Sciatic nerve (tissue), 2 donors: ENCODE measurements at places on chromosomes 2 and 18. TPM values are rescaled to one million over a fixed set of nuclear protein-coding genes. Genes with fewer than 3 reads are reported as not detected.

DNA sequence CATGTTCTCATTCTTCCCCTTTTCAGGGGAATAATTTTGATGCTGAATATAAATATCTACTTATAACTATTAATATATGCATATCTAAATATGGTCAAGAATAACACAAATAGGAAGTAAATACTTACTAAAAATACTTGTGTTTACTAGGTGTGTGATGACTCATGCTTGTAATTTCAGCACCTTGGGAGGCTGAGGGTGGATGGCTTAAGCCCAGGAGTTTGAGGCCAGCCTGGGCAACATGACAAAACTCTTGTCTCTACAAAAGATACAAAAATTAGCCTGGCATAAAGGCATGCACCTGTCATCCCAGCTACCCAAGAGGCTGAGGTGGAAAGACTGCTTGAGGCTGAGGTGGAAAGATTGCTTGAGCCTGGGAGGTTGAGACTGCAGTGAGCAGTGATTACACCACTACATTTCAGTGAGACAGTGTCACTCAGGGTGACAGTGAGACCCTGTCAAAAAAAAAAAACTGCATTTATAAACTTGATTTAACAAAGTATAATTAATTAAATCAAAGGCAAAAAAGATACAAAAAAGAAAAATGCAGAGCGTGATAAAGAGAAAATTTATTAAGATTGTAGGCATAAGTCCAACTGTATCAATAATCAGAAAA is 703.1 kb upstream of the VRK2 start:
- no peak for DNase-seq

LOXHD1 gene
- total RNA-seq = 0.89 TPM

GRCh38 chr2:133223226-133223625 is 345.0 kb downstream of the NCKAP5 start:
- no peak for DNase-seq

NXPH2 gene
- total RNA-seq = not detected
